ENCODE measurements at places on chromosomes 2 and 18. TPM values are rescaled to one million over a fixed set of nuclear protein-coding genes. Genes with fewer than 3 reads are reported as not detected.

Gene SLC16A14
- 1.5 TPM for total RNA-seq

Gene ZSWIM2
- total RNA-seq, result not detected

Gene RSAD2
- total RNA-seq, result 35.0 TPM

Gene BZW1
- total RNA-seq, result 264 TPM

Gene SULT1C4
- total RNA-seq, result not detected

Gene MBP
- 89.5 TPM for total RNA-seq
